ENCODE measurements at places on chromosomes 7 and 10.

GRCh38 chr7:30032310-30033125 lies 4.3 kb downstream of the PLEKHA8 start:
- DNase-seq, result no peak

DNA sequence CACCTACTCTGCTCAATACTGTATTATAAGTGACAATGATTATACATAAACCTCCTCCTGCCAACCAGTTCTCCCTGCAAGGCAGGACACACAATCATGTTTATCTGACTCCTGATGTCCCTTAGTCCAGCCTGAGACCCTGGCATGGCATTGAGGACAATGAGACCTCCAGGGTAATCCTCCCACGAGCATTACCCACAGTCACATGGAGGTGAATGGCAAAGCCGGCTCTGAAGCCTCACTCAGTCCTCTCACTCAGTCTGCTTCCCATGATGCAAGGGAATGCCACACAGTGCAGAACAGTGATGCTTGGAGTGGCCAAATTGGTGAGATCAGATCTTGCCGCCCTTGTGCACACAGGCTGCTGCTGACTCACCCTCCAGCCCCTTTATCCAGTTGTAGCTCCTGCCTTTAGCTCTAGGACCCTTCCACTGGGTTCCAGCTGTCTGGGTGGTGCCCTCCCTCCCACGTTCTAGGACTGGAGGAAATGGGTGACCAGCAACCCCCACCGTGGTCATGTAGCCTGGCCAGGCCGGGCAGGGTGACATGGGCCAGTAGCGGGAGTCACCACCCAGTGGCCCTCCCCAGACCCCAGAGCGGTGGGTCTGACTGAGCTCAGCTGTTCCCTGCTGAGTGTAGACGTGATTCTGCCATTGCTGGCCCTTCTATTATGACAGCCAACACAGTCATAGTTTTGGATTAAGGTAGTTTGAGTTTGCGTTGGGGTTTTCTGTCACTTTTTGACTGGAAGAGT lies 5.5 kb upstream of the ADCY1 start:
- DNase-seq, result no peak

- no peak for DNase-seq
Measured at GRCh38 chr10:4231439-4231838, 446.4 kb upstream of the KLF6 start.

- DNase-seq, result no peak
Measured at GRCh38 chr7:110839866-110840265, 251.1 kb upstream of the LRRN3 start.

All from ascending aorta (tissue), 2 donors.